Ovary (tissue), 10 donors: ENCODE measurements at places on chromosomes 6 and 20. TPM values are rescaled to one million over a fixed set of nuclear protein-coding genes. Genes with fewer than 3 reads are reported as not detected.

IL17A gene
- not detected for polyA plus RNA-seq

THBS2 gene
- 65.3 TPM for polyA plus RNA-seq

PNLDC1 gene
- polyA plus RNA-seq: 1.1 TPM

DNA sequence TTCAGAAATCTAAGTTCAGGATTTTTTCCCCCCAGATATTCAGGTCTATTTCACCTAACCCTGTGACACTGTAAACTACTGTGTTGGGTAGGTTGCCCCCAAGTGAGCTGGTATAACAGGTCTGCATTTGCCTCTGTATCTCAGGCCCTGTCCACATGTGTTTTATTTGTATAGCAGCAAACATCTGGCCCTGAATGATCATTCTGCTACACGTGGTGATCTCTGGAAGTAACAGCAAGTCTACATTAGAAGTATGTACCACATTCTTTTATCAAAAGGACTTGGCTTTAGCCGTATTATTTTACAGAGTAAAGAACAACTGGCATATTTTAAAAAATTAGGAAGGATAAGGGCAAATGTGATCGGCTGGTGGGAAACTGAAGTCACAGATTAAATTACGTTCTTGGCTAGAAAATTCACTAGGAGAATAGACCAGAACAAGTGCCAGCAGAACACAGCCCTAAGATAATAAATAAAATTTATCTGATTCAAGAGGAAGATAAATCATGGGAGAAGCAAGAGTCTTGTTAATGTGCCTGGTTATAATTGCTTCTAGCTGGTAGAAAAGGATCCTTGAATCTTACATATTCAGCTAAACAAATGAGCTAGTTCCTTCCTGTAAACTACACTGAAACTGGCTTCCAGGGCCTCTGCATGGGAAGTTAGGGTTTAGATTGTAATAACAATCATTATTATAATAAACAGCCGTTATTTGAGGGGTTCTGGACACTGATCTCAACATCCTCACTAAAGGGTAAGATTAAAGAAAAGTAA lies 192.1 kb downstream of the SAMD5 start:
- no peaks in the 10 kb centered on the region for H3K27me3 ChIP-seq
- H3K4me3 ChIP-seq: no peak overlapping the region
- DNase-seq: no peak
